ENCODE measurements at places on chromosomes 12 and 14.

GRCh38 chr12:13940335-13940865 is 41.0 kb downstream of the GRIN2B start:
- no peak for DNase-seq

- no peak for DNase-seq
Measured at GRCh38 chr14:103880348-103881267, 33.2 kb upstream of the PPP1R13B start.

GRCh38 chr12:5548152-5548943 is 116.4 kb downstream of the NTF3 start:
- no peak for DNase-seq

DNA sequence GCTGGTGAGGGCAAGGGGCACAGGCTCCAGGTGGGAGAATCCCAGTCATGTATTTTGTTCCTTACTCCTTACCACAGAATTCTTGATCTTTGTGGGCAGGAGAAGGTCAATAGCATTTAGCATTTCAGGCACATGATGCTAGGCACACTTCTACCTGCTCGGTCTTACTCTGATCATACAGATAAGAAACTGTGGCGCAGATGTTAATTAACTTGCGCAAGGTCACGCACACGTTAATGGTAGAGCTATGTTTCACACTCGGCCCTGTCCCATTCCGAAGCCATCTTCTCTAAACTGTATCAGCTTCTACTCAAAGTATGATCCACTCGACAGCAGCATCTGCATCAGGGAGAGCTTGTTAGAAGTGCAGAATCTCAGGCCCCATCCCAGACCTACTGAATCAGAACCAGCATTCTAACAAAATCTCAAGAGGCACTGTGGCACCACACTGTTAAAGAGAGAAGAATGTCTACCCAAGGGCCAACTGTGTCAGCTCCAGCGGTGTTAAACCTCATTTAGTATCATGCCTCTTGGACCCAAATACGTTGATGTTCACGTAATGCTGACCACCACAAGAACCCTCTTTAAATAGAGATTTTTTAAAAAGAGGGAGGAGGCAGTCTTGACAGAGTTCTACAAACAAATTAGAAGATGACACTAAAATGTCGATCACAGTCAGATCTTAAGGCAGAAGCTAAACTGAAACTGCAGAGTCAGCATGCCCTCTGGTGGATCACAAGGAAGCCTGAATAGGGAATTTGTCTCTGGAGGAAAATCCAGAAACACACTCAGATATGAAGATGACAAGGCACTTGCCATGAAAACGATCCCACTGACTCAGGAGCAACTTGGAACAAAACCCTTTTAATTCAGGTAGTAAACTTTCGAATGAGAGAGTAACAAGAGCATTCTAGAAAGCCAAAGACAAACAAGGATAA is 7.3 kb downstream of the STXBP6 start:
- DNase-seq = no peak

- DNase-seq = no peak
Measured at GRCh38 chr12:93376436-93377251, 1.1 kb upstream of the NUDT4 start.

GRCh38 chr12:131825146-131825892 is 2.9 kb upstream of the MMP17 start:
- DNase-seq = no peak

DNA sequence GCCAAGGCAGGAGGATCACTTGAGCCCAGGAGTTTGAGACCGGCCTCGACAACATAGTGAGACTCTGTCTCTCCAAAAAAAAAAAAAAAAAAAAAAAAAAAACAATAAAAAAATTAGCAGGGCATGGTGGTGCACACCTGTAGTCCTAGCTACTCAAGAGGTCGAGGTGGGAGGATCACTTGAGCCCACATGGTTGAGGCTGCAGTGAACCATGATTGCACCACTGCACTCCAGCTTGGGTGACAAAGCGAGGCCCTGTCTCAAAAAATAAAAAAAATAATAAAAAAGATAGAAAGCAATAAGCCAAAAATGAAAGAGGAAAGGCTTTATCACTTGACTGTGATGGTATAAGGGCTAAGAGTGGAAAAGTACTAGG is 10.2 kb upstream of the PEBP1 start:
- no peak for DNase-seq

DNA sequence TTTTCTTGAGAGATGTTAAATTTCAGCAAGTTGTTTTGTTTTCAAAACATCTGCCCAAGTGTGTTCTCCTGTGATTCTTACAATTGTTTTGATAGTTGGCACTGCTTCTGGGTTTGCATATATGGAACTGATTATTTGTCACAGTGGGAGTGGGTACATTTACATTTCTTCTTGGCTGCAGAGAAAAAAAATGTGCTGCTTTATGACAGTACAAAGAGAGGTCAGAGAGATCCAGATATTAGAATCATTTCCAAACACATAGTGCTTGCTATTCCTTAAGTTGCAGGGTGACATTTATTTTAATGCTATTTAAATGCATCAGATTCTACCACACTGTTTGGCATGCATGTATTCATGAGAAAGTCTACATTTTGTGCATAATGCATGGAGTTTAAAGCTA is 303.5 kb upstream of the MDGA2 start:
- DNase-seq = no peak

DNA sequence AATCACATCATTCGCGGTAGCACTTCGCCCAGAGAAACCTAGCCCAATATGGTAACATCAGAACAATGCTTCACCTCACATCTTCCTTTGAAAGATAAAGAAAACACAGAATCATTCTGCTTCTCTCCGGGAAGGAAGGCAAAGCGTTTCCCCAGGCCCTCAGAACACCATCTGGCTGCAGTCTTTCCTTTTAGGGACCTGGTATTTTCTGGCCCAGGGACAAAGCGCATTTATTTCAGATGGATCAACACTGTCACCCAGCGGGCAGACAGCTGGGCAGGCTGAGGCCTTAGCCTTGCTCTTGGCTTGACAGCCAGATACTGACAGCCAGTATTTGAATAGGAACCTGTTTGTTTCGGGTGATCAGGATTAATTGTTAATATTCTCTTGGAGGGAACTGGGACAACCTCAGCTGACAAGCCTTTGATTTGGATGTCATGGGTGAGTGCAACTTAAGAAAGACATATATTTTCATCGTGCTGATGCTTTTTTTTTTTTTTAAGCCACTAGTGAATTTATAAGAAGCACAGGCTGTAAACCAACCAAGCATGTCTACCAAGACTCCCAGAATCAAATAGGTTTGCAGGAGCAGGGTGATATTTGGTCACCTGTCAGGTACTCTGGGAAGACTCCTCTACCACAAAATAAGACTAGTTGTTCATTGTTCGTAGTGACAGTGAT is 118.9 kb downstream of the VEZT start:
- DNase-seq = peak; percentile 80

DNA sequence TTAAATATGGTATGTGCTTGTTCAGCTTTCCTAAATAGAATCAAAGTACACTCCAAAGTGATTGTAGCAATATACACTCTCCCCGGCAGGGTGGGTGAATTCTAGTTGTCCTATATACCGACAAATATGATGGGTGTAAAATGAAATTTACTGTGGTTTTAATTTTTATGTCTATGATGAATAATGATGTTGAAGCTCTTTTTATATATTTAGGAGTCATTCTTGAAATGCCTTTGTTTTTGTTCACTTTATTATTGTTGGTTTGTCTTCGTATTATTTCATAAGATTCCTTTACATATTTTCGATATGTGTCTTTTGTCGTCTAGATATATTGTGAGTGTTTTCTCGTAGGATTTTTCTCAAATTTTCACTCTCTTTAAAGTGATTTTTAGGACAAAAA is 105.7 kb downstream of the PDE3A start:
- no peak for DNase-seq

DNA sequence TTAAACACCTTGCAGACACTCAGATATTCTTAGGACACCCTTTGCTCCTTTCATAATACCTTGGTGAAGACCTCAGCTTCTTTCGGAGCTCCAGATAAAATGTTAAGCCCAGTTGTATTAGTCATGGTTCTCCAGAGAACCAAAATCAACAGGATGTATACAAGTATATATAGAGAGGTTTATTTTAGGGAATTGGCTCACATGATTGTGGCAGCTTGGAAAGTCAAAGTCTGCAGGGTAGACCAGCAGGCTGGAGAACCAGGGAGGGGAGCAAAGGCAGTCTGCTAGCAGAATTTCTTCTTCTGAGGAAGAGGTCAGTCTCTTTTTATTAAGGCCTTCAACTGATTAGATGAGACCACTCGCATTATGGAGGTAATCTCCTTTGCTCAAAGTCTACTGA is 6.9 kb upstream of the IGF1 start:
- DNase-seq = no peak

DNA sequence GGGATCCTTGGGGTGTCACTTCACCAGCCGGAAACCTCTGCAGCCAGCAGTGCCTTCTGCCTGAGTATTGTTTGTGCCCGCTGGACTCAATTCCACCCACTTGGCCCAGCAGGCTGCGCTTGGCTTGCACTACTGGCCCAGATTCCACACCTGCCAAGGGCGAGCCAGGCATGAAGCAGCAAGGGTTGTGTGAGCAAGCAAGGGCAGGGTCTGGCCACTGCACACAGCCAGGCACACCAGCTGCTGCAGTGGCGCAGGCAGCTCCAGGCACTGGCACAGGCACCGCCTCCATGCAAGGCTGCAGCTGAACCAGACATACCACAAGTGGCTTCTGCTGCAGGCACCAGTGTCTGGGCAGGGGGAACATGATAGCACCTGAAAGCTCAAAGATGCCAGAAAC is 99.5 kb downstream of the NUAK1 start:
- DNase-seq = no peak

- DNase-seq = no peak
Measured at GRCh38 chr12:116996621-116997020, 85.9 kb downstream of the FBXW8 start.

- peak; percentile 19 for DNase-seq
Measured at GRCh38 chr12:26195641-26196420, 458 bp downstream of the SSPN start.

DNA sequence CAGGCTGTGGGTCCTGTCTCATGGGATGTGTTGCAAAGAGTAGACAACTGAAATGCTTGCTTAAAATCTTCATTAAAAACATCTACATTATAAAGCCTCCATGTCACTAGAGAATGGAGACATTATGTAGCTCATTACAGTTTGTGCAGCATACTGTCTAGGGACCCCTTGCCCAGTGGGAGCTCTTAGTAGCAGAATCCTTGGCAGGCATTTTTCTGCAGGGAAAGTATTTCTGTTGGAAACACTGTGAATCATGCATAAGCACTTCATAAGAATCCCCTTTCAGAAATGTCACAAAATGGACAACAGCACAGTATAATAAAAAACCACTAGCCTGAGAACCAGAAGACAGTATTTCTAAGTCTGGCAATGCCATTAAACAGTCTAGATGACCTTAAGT is 174.3 kb downstream of the MGAT4C start:
- no peak for DNase-seq

DNA sequence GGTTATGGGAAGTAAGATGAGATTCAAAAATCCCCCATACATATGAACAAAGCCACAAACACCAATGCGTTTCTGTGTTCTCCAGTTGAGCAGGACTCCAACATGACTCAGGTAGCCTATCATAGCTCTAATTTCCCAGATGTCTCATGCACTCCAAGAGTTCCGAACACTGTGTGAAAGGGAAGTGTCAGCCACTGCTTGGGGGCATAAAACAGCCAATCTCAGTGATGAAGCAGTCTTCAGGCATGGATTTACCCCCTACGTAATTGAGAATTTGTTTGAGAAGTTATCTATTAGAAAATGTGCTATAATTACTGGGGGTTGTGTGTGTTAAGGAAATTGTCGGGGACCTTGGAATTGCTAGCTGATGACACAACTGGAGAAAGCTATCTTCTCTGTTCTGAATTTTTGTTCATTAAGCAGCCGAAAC is 153.9 kb upstream of the AVPR1A start:
- no peak for DNase-seq

GRCh38 chr12:991350-992333 is 619 bp downstream of the ERC1 start:
- DNase-seq = no peak

DNA sequence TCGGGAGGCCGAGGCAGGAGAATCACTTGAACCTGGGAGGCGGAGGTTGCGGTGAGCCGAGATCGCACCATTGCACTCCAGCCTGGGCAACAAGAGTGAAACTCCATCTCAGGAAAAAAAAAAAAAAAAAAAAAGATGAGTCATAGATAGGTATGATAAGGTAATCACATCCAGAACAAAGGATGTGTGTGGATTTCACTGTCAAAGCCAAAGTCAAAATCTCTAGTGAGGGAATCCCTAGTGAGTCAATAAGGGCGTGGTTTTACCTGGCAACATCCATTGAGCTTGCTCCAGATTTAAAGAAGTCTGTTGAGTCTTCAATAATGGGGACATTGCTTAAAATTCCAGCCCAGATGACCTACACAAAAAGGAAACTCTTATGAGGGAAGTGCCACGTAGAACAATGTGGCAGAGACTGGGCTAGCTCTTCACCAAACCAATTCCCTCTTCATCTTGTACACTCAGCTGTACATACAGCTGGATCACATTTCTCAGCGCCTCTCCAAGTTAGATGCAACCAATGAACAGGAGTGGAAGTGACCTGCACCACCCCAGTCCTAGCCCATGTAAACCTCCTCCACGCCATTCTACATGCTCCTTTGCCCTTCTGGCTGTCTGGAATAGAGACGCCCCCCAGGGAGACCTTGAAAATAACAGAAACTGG is 23.4 kb downstream of the ALDH1L2 start:
- DNase-seq = no peak

DNA sequence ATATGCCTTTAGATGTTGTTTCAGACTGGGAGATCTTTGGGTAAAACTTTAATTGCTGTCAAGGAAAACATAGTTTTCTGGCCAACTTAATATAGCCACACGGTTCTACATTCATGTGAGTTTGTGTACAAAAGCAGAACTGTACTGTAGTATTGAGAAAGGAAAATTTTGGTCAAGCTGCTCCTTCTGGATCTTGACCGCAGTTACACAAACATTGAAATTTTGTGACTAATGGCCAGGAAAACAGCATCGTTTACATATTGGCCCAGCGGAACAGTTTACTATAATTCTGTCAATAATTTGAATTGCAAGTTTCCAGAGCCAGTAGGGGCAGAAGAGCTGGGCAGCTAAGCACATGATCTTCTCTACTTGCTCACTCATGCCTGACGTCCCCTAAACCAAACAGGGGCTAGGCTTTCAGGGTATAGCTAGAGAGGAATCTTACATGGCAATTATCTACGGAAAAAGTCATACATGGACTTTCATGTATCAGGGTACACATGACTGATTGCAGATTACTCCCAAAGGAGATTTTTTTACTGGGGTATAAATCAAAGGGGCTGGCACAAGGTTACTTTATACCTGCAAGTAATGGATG is 11.4 kb upstream of the ART4 start:
- no peak for DNase-seq

DNA sequence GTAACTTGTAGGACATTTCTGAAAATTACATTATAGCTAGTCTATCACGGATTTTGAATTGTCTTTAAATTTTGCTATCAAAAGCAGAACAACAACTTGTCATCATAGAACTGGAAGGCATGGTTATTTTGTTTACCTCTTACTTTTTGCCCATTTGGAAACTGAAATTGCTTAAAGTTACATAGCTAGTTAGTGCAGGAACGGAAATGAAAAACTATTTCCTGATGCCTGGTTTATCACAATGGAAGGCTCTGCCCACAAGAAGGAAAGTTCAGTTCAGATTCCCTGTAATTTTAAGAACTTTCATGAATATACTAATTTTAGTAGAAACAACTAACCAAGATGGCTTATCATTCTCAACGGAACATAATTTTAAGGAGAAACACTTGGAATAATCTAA is 427.7 kb downstream of the RAD51B start:
- peak; percentile 29 for DNase-seq
